ENCODE measurements at places on chromosomes 16 and 17.

DNA sequence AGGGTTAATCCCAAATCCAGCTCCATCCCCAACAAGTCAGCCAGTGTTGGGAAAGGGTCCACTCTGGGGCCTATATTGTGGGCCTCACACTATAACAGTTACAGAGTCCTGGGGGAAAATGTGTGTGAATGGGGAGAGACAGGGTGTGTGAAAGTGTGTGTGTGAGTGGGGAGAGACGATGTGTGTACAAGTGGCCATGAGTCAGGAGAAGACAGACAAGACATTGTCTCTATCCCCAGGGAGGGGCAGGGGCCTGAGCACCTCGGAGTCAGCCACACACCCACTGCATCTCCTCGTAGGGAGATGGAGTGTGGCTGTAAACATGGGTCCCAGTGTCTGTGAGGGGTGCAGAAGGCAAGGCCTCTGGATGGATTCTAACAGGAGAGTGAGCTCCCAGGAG, 2.9 kb downstream of the CRHR1 start:
- no peak for DNase-seq

- no peak for DNase-seq
Measured at GRCh38 chr16:85436636-85437165, 176.4 kb upstream of the GSE1 start.

DNA sequence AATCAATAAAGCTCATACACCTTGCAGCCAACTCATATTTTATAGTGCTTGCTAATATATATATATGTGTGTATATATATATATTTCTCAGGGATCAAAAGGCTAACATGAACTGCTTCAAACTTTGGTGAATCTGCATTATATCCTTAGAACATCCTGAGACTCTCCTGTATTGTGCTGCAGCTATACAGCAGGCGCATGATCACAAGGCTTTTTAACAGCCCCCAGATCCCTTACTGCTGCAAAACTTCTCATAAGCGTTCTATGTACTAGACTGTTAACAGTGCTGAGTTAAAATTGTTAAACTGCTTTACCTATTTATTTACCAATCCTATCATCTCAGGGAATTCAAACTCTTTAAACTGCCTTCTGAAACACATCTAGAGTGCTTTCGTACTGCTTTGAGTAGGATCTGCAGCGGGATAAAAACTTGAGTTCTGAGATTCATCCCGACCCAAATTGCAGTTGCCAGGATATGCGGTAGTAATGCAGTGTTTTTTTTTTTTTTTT, 1.3 kb downstream of the GPATCH8 start:
- no peak for DNase-seq

DNA sequence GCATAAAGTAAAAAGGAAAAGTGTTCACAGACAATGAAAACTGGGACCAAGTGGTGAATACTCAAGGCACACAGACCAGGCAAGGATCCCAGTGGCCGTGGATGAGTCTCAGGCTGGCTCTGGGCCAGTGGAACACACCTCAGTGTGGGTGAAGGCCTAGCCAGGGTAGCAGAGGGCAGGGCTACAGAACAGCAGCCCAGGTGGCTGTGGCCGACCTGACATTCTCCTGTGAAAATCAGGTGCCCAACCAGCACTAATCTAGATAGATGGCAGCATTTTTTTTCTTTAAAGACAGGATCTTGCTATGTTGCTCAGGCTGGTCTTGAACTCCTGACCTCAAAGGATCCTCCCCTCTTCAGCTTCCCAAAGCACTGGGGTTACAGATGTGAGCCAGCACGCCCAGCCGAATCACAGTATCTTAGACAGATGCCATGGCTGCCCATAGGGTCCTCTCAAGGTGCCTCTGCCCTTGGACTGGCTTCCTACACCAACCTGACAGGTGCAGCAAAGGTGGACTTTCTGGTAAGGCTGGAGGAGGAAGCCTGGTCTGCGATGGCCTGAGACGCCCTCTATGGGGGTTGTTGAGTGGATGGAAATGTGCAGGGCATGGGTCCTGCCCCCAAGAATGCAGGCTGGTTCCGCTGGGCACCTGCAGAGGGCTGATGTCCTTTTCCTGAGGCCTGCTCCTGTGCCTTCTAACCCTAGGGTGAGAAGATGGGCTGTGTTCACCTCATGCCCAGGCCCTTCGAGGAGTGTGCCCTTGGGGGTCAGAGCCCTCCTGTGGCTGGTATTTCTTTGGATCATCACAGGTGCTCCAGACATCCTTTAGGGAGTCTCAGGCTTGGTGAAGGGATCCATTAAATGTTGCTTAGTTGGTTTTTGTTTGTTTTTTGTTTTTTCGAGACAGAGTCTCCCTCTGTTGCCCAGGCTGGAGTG, 3.8 kb upstream of the P4HB start:
- no peak for DNase-seq

DNA sequence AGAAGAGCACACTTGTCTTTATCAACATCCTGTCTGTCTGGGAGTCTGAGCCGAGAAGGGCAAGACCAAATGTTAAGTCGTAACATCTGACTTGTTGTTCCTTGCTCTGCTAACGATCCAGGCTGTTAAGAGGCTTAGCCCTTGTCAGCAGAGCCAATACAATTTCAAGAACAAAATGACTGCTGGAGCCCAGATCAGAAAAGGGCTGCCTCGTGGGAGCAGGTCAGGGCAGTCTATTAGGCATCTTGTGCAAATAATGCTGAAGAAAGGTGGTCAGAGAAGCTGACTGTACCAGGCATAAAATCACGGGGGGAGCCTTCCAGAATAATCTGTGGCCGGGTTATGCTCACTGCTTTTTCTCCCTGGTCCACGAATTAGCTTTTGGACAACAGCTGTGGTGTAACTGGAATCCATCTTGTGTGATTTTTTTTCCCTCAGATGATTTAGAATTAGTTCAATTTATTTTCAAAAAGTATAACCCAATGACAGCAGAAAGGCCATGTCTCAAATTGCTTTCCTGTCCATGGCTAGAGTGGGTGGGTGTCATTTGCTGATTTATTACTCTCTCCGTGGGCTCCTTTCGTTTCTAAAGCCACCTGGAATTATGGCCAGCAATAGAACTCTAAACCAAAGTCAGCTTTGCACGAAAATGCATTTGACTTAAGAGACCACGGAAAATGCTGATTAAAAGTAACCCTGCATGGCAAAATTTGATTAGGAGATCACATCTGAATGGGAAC, 221.1 kb upstream of the HSBP1 start:
- no peak for DNase-seq

- DNase-seq = no peak
Measured at GRCh38 chr17:8785547-8786413, 13.4 kb downstream of the MFSD6L start.

- DNase-seq = no peak
Measured at GRCh38 chr17:42853004-42853403, 2.0 kb downstream of the AOC3 start.

DNA sequence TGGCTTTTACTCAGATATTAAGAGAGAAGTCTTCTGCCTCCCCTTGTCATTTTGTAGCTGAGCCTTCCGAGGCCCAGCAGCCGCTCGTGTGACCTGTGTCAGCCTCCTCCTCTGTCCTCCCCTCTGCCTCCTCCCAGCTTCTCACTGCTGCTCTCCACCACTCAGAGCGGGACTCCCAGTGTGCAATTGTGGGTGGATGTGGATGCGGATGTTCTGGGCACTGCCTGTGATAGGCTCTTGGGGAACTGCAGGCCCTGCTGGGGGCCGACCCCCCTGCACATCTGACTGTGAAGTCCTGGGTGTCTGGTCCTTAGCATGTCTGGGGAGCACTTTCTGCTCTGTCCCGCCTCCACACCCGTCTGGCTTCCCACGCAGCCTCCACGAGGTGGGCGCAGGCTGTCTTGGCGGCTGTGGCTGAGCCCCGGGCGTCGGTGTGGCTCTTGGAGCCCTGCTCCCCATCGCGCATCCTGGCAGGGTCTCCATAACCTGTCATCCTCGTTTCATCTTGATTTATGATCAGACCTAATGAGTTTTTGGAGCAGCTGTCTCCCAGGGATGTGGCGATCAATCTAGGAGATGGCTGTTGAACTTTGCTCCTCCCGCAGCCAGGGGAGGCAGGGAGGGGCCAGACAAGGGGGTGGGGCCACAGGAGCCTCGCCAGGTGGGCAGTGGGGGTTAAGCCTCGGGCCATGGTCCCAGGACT, 28.1 kb downstream of the GRIN2C start:
- no peak for DNase-seq

DNA sequence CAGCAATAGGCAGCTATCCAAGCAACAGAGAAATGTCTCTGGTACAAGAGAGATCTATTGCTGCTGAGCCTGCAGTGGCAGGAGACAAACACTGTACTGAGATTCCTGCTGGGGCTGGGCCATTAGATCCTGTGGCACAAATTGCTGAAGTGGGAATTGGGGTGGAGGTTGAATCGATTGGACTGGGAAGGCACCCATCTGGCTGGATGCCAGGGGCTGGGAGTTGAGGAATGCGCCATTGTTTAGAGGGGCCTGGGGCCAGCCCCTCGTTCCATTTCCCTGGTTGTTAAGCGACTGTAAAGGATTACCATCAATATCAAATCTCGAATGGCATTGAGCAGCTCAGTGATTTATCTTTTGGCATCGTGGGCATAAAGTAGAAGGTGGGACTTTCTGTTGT, 54.1 kb upstream of the ARL4D start:
- no peak for DNase-seq

DNA sequence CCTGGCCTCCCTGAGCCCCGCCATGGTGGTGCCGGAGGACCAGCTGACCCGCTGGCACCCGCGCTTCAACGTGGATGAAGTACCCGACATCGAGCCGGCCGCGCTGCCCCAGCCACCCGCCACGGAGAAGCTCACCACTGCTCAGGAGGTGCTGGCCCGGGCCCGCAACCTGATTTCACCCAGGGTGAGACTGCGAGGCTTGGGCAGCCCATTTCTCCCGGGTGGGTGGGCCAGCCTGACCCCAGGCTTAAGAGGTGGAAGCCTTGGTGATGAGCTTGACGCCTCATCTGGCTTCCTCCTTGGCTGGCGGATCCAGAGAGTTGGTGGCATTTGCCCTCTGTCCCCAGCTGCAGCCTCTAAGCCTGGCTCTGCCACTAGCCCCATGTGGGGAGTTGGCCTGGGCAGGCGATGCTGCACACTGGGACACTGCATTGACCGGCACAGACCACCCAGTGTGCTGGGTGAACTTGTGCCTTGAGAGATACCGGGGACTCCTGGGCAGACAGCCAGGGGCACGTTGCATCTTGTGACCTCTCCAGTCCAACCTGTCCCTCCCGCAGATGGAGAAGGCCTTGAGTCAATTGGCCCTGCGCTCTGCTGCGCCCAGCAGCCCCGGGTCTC, 3.0 kb downstream of the CDT1 start:
- DNase-seq = no peak

- no peak for DNase-seq
Measured at GRCh38 chr17:46925185-46925868, 2.4 kb downstream of the GOSR2 start.

- DNase-seq = no peak
Measured at GRCh38 chr17:75591722-75592302, 4.2 kb downstream of the MYO15B start.

DNA sequence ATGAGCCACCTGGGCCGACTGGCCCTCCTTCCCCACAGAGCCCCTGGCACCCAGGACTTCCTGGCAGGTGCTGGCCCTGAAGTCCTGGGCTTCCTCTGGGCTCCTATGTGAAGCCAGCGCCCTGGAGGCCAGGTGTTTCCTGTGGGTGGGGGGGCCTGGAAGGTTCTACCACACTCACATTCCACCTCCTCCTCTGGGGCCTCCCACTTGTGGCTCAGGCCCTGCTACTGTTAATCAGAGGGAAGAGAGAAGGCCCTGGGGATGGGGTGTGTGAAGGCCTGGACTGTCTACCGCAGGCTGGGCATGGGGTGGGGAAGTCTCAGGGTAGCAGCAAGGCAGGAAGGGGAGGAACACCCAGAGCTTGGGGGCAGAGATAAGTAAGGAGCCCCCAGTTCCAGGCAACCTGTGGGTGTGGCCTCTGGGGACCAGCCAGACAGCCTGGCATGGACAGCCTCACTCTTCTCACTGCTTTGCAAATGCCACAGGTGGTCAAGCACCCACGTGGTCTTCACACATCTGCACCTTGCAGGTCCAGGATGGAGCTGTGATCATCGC, 111.9 kb upstream of the TNRC6C start:
- no peak for DNase-seq

DNA sequence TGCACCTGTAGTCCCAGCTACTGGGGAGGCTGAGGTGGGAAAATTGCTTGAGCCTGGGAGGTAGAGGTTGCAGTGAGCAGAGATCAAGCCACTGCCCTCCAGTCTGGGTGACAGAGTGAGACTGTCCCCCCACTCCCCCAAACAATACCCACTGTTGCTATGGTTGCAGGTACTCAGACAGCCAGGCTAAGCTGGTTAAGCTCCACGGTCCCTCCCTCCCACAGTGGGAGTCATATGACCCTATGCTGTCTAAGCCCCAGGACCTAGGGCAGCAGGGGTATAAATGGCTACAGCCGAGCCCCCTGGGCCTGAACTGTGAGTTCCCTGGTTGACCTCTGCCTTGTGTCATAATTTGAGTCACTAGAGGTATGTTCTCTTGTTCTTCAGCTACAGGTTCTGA, 15.9 kb upstream of the RPRML start:
- DNase-seq = no peak

DNA sequence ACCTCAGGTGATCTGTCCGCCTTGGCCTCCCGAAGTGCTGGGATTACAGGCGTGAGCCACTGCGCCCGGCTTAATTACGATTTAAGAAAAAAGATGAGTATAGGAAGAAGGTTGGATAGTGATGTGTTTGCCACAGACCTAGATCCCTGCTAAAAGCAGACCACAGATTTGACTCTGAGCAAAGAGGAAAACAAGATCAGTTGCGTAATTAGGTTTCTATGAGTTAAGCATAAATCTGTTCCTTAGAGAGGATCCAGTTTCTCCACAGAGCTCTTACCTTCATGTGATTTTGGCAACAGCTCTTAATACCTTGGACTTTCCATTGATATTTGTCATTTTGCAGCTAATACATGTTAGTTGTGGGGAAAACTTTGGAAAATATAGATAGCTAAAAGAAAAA, 31.1 kb downstream of the CDH1 start:
- no peak for DNase-seq

- DNase-seq = no peak
Measured at GRCh38 chr16:81875461-81875860, 96.4 kb downstream of the PLCG2 start.

GRCh38 chr17:72424505-72425117, 303.8 kb downstream of the SOX9 start:
- DNase-seq = no peak

DNA sequence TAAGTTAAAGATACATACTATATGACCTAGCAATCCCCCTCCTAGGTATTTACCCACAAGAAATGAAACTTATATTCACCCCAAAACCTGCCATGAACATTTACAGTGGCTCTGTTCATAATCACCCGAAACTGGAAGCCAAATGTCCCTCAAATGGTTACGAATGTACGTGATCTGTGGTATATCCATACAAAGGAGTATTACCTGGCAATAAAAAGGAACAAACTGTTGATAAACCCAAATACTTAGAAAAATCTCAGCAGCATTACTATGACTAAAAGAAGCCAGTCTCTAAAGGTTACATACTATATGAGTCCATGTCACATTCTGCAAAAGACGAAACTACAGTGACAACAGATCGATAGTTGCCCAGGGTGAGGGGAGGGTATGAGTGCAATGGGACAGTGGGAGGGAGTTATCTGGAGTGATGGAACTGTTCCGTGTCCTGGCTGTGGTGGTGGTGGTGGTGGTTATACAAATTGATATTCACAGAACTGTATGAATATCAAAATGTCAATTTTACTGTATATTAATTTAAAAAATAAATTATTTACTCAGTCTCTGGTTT, 9.4 kb downstream of the ZNF652 start:
- no peak for DNase-seq

- no peak for DNase-seq
Measured at GRCh38 chr16:73547552-73548403, 499.9 kb upstream of the ZFHX3 start.

- DNase-seq = no peak
Measured at GRCh38 chr17:29911641-29912177, 18.3 kb downstream of the SSH2 start.

Measured in NCI-H187 (cell line).